ENCODE measurements at places on chromosomes 4 and X.

- DNase-seq, result peak; percentile 59
Measured at GRCh38 chrX:129957241-129958082, 25.0 kb upstream of the BCORL1 start.

DNA sequence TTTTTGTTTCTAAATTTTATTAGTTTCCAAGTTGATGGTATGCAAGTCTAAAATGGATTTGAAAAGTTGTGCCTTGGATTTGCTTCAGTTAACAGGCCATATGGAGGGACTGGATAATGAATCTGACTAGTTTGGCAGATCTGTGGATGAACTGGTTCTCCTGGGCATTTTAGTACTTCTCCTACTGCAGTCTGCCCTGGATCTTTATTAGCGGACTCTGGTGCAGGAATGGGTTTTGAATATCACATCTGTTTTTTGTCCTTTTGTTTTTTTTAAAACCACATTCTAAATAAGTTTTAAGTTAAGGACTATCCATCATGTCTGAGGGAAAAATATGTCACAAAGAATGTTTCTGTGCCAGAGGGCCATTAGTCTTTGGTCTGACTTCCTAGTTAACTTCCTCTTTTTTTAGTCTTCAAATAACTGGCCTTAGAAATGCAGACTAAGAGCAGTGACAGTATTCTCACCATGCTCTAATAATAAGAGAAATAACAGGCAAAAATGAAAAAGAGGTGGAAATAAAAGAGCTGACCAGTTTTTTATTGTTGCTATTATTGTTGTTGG is 13.9 kb upstream of the DCK start:
- no peak for DNase-seq

- DNase-seq, result peak; percentile 94
Measured at GRCh38 chrX:101931488-101932248, at the start of gene ZMAT1. Gene ZMAT1 (minus strand): TSS chrX:101932027. CDS start chrX:101932008, 19 bp downstream.

GRCh38 chr4:141036786-141037185 is 96.5 kb downstream of the RNF150 start:
- DNase-seq, result no peak

DNA sequence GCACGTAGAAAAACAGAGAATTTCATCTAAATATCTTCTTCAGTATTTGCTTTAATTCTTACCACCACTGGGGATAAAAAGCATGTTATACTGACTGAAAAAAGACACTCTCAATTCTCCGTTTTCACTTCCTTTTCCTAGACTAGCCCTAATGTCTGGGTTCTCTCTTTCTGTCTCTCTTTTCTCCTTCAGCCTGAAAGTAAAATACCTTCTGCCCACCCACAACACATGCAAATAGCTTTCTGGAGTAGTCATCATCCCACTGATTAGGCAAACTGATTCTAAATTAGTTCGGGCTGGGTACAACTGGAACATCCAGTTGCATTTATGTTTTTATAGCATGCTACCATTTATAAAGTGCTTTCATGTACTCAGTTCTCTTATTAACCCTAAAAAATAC is 142.4 kb upstream of the ANKRD50 start:
- DNase-seq, result no peak

- DNase-seq, result no peak
Measured at GRCh38 chr4:120025516-120025915, 41.1 kb downstream of the MAD2L1 start.

DNA sequence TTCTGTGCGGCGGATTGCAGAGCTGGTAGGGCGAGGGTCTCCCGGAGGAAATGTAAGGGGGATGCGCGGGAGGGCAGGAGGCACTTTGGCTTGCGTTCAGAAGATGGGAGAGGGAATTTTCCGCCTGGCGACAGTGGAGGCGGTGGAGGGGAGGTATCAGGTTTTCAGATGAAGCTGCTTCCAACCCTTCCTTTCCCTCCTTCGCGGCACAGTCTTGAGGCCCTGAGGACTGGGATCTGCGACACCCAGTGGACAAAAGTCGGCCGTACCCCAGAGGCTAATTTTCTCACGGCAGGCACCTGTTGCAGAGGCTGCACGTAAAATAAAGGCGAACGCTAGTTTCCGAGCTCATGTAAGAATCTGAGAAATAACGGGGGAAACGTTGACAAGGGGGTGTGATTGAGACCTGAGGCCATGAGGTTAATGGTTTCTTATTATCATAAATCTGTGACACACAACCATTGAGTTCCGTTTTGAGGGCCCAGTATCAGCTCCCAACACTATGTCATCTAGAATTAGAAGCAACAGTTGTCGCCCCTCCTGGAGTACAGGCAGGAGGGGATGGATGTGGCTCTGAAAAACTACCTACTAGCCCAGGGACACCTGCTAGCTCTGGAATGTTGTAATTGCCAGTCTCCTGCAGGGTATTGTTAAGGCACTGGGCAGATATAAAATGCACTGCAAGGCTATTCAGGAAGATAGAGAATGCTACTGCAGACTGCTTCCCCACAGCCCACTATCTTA is 1.1 kb downstream of the ZCCHC18 start:
- peak; percentile 78 for DNase-seq

DNA sequence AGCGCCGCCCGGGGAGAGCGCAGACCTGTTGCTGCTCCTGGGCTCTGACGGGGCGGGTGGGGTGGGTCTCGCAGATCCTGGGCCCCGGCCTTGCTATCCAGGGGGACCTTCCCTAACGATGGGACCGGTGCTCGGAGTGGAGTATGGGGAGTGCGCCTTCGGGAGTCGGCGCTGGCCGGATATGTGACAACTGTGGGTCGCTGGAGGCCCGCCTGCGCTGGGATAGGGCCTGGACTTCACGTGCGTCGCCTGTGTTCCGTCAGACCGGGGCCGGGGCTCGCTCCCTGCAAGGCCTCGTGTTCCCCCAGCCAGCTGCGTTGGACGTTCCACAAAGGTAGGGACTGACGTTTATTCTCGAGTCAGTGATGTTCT is 1.3 kb downstream of the TBL1X start:
- no peak for DNase-seq

DNA sequence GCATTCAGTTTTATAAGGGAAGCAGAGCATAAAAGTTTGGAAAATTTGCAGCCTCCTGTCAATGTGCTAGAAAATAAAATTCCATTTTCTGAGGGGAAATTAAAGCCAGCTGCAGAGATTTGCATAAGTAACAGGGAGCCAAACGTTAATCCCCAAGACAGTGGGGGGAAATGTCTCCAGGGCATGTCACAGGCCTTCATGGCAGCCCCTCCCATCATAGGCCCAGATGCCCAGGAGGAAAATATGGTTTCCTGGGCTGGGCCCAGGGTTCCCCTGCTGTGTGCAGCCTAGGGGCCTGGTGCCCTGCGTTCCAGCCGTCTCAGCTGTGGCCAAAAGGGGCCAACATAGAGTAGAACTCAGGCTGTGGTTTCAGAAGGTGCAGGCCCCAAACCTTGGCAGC is 9.3 kb downstream of the RNF4 start:
- DNase-seq, result no peak

GRCh38 chrX:150854856-150855255 is 43.6 kb downstream of the CD99L2 start:
- no peak for DNase-seq

GRCh38 chr4:87540146-87541058 is 11.2 kb upstream of the SPARCL1 start:
- DNase-seq, result no peak

DNA sequence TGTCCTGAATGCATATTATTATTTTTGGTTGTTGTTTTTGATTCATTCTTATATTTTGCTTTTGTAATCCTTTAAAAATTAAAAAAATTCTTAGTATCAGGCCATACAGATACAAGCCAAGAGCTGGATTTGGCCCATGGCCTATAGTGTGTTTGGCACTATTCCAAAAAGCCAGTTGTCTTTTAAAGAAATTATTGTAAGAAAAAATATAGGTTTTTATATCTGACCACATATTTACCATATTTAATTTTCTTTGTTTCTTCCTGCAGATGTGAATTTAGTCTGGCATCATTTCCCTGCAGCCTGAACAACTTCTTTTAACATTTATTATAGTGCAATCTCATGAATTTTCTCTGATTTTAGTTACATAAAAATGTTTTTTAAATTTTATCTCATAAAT is 652.8 kb upstream of the NR3C2 start:
- no peak for DNase-seq

DNA sequence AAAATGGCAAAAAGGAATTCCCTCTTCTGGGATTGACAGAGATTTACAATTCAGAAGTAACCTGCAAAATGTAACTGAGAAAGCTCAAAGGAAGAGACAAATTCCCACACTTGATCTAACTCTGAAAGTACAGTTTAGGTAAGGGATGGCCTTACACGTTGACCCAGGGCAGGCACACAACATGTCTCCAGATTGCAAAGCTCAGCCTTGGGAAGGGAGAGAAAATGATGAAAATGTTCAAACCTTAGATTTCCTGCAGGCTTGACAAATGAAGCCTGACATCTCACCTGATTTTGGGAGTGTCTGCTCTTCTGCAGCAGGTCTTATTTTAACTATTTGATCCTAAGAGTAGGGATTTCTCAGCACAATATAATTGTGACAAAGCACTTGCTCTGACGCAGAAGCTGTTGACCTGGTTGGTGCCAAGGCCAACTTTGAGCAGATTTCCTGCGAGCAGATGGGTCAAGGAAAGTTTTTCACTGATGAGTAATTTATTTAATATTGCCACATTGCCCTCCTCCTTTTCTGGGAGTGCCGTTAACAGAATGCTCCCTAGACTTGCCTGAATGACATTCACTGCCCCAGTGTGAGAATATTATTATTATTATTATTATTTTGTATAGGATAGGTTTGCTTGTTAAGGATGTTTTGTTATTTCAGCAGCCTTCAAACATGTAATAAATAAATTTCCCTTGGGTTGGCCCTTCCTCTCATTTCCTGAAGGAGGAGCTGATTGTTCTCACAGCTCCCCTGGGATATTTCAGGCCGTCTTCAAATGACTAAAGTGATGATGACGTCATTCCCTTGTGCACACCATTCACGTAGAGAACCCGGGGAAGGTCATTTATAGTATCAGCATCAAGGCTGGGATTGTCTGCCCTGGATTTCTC is 157.1 kb downstream of the VEGFC start:
- no peak for DNase-seq

DNA sequence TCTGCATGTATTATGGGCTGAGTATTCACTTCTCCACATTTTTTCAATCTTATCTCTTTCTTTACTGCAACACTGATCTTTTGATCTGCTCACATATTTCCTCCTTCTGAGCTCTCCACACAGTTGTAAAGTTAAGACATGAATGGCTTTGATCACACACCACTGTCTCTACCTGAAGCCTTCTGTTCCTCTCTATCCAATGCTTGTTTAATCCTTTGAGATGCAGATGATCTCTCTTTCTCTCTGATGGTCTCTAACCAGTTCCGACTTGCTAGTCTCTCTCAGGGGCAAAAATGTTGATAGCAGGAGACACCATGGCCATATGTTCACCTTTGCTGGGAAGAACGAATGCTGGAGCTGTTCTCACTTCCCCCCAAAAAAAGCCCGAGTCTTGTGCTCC is 162.4 kb downstream of the UNC5C start:
- no peak for DNase-seq

- no peak for DNase-seq
Measured at GRCh38 chr4:112213856-112214255, 17.7 kb upstream of the AP1AR start.

DNA sequence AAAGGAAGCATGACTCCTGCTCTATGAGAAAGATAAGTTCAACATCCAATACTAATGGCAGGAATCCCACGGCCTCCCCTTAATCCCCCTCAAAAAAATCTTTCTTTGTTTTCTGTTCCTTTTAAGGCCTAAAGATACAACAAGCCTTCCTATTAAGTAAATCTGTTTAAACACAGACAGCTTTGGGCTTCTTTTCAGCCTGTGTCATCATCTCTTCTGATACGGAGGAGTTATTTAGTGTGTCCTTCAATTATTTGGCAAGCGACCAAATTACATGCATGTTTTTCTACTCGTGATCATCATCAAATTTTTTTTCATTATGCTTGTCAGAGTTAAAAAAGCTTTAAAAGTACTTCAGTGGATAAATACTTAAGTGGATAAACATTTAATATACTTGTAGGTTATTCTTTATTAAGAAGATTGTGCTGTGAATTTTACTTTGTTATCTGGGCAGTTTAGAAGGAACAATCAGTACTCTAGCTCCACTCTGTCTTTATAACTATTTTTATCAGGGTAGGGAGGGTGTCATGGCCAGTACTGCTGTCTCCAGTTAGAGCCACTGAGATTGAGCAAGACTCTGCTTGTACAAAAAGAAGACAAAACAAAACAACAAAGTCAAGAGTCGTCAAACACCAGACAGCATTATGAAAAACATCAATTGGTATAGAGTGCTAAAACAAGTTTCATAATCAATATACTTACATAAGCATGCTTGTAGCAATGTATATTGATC is 210.7 kb downstream of the PRR32 start:
- no peak for DNase-seq

DNA sequence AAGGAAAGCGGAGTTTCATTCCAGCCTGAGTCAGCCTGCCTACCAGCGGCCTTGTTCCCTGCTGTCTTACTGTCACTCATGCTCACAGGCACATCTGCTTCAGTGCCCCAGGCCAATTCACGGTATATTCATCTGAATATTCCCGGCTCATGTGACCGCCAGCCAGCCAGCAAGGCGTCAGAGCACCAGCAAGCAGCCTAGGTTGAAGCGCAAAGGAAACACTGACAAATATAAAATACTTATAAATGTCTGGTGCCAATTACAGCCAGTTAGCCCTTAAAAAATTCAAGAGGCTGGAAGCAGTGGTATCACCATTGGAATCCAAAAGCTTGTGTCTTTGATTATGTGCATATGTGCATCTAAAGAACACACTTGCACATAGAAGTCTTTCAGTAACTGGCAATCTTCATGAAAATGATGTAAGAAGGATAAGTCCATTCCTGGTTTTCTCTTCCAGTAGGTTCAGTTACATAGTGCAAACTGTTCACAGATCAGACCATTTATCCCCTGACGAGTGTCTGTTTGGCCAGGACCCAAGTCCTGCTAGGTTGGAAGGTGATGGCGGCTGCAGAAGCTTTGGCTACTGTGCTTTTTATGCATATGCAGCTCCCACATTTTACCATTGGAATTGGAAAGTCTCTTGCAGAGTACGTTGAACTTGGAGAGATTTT is 61.3 kb downstream of the LUZP4 start:
- no peak for DNase-seq

- DNase-seq, result no peak
Measured at GRCh38 chrX:30635630-30636029, 17.6 kb upstream of the GK start.

DNA sequence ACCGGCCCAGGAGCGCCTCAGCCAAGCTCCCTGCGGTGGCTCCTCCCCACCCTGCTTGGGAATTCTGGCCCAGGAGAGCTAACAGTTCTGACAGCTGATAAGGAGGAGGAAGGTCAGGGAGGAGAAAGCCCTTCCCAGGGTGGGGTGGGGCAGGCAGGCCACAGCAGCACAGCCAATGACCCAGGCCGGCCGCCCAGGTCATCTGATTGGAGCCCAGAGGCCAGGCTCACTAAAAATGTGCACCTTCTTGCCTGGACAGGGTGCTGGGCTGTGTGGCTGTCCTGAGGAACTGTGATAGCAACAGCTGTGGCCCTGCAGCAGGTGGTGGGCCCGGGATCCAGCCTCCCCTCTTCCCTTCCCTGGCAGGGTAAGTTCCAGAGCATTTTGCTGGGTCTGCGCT is 17.2 kb upstream of the SH3TC1 start:
- DNase-seq, result no peak

Data from CD8-positive, alpha-beta T cell (primary cell).